Caki2 (cell line): ENCODE measurements at places on chromosomes 12 and 14. TPM values are rescaled to one million over a fixed set of nuclear protein-coding genes. Genes with fewer than 3 reads are reported as not detected.

The OR4E2 gene
- total RNA-seq: not detected in 2 replicates

The IFNG-AS1 gene
- total RNA-seq: not detected in 2 replicates

The MYH6 gene
- total RNA-seq: not detected in 2 replicates

The CIROP gene
- not detected in 2 replicates for total RNA-seq

The GNPNAT1 gene
- 19.5 and 24.0 TPM in 2 replicates for total RNA-seq

The BICDL1 gene
- 15.9 and 21.3 TPM in 2 replicates for total RNA-seq

The E2F7 gene
- 2.5 and 4.7 TPM in 2 replicates for total RNA-seq

The ZC2HC1C gene
- total RNA-seq: 6.5 and 15.6 TPM in 2 replicates

DNA sequence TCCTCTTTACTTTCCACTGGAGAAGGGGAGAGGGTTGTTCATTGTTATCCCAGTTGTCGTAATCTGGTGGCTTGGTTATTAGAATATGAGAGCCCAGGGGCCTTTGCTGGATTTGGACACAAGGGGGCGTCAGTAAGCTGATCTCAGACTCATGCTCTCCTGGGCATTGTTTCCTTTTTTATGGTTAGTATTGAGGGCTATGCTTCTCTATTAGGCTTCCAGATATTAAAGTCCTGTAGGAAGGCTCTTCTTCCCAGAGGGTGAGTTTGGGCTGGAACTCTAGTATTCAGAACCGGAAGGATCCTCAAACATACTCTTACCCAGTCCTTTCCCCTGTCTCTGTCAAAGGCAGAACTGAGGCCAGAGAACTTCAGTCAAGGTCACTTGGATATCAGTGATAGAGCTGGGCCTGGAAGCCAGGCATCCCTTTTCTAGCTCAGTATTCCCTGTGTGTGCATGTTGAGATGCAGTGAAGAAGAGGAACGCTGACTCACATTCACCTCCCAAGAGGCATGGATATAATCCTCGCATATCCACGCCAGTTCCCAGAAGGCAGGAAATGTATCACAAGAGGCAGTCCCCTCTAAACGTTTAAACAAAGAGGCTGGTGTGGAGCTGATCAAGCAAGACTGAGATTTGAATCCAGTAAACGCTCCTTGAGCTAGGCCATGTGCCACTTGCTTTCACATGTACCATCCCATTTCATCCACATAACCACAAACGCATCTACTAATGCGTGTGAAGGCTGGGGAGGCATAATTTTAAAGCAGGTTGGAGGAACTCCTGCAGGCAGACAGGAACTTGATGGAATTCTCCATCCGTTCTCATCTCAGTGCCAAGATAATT, 41.6 kb downstream of the UBE3B start:
- peak; percentile 14 for DNase-seq

DNA sequence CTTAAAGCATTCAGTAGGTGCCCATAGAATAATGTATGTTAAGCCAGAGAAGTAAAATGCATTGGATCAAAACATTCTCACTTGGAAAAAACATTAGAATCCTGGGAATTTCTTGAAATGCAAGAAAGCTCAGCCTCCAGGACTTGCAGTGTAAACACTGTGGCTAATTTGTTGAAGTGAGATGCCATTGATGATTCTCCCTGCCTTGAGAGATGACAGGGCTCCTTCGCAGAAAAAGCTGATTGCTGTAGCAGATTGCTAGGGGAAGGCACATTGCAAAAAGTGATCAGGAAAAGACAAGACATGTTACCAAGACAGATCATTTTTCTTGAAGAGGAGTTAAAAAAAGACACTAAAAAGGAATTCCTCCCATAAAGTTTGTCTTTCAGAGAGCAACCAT, 204.2 kb upstream of the HMGA2 start:
- DNase-seq: no peak

- no peak for DNase-seq
Measured at GRCh38 chr14:105492971-105493871, 2.2 kb downstream of the TEDC1 start.

GRCh38 chr12:54608156-54608555, 19.7 kb upstream of the PPP1R1A start:
- DNase-seq: no peak

- no peak for DNase-seq
Measured at GRCh38 chr14:31941487-31941886, 135.6 kb upstream of the ARHGAP5 start.

DNA sequence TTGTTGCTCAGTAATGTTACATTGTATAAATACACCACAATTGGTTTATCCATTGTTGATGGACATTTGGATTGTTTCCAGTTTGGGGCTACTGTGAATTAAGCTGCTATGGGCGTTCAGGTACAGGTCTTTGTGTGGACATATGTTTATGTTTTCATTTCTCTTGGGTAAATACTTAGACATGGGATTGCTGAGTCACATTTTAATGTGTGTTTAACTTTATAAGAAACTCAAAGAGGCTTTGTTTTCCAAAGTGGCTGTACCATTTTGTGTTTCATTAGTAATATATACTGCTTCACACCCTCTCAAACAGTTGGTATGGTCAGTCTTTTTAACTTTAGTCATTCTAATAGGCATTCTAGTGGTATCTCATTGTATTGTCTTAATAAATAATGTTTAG, 225.0 kb downstream of the SPTSSA start:
- DNase-seq: peak; percentile 54

- no peak for DNase-seq
Measured at GRCh38 chr14:45798659-45799058, 545.7 kb upstream of the MIS18BP1 start.

DNA sequence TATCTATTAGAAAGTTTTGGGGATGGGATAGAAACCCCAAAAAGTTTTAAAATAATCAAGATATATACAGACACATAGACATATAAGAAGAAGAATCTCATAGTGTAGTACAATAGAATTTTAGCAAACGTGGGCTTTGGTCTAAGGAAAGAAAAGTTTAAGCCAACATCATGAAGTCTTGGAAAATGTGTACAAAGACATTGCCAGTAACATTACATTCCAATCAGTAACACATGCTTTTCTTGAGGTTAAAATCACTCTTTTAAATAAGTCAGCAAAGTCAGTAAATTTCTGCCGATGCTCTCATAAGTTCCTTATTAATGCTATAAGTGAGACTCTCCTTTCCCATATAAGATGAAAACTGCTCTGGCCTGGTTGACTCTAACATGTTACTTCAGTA, 201.1 kb upstream of the LRIG3 start:
- DNase-seq: no peak

GRCh38 chr14:74574090-74574433, 38.0 kb downstream of the LTBP2 start:
- no peak for DNase-seq

DNA sequence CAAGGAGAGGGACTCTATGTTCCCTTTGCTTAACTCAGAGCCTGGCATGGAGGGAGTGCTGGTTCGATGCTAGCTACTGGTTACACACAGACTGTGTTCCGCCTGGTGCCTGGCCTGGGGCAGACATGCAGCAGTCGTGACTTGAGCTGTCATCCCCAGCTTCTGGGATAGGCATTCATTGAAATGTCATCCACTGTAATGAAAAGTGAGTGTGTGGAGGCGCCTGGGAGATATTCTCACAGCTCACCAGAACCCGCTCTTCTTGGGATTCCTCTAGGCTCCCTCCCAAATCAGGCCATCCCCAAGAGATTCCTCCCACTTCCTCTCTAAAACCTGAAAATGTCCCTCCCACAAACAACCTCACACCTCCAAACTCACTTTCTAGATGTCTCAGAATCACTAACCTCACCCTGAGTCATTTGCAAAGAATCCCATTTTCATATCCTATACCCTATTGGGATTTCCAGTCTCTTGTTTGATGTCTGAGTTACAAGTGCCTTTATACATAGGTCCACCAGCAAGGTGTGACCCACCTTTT, 82.8 kb downstream of the CRACR2A start:
- peak; percentile 41 for DNase-seq

DNA sequence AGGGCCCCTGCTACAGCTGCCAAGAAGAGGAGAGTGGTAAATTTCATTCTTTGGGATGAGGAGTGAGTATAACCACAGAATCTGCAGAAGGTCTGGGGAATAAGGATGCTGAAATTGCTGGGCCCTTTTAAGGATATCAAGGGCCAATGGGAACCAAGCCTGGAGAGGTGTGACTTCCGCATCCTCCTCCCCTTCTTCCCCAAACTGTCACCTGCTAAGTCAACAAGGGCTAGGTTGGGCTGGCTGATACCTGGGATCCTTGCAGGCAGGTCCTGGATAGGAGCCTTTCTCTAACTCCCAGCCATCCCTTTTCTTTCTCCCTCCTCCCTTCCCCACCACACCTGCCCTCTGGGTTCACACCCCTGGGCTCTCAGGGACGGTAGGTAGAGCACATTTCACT, at the start of gene LACRT:
TSS of gene LACRT (minus strand) at position 101 of the 400 bp plus-strand sequence. CDS start at position 47, 54 bp downstream.
- no peak for DNase-seq
